Putamen (tissue), 1 donor: ENCODE measurements at places on chromosomes 12 and 14.

- DNase-seq, result no peak
These were observed 8.7 kb downstream of the KRT6C start for GRCh38 chr12:52464897-52465296.

GRCh38 chr12:52369211-52369610, 1.9 kb upstream of the KRT85 start:
- DNase-seq, result no peak

GRCh38 chr12:13101821-13102375, 1.6 kb downstream of the GSG1 start:
- peak; percentile 9 for DNase-seq

GRCh38 chr14:92927349-92928257, 4.7 kb downstream of the CHGA start:
- no peak for DNase-seq

DNA sequence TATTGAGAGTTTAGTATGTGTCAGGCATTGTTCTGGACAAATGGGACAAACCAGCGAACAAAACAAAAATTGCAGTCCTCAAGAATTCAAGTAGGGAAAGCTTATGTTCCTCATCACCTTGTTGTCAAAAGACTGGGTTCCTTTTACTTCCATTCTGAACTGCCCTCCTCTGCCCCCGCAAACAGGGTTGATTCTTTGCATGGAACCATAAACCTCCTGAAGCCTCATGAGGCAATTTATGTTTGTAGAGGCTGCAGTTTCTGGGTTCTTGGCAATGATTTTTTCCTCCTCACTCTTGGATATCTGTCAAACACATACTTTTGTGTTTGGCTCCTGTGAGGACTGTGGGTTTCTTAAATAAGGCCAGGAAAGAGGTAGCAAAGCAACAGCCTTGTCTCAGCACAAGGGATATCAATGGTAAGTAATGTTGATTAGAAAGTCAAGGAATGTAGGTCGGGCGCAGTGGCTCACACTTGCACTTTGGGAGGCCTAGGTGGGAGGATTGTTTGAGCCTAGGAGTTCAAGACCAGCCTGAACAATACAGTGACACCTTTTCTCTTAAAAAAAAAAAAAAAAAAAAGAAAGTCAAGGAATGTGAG, 13.9 kb downstream of the COPZ1 start:
- DNase-seq, result no peak
